ENCODE measurements at places on chromosomes 4 and X.

DNA sequence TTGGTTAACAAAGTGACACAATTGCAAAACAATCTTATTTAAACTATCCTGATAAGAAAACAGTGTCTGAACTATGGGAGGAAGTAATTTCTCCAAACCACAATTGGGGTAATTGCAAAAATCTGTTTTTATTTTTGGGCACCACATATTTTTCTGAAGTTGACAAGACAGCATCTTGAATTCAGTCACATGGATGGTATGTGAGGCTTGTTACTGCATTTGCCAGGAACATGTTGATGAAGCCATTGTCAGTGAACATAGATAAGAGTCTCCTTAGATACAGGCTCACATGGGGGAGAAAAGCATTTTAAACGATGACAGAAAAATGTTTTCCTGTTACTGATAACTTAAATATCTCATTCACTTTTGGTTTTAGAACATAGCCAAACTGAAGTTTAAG lies 5.5 kb upstream of the USP53 start:
- ATAC-seq: no peak

GRCh38 chr4:164319688-164320087 lies 434.2 kb upstream of the SMIM31 start:
- ATAC-seq: no peak

- ATAC-seq: peak; percentile 3
Observed at GRCh38 chrX:44873415-44874276, 658 bp downstream of the KDM6A start.

DNA sequence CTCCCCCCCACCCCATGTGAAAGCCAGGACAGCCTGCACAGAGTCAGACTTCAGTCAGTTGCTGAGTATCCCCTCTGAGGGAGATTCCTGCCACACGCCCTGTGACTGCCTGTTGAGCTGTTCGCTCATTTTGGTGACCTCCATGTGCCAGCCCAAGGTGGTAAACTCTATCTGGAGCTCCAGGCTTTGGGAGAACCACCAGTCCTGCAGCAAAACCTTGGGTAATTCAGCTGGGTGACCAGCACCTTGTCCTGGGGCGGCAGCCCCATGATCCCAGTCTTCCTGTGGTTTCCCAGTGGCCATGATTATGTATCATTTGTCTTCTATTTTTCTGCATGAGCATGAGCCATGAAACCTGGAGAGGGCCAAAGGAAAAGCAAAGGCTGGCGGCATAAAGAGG lies 73.4 kb downstream of the NBDY start:
- ATAC-seq: no peak

DNA sequence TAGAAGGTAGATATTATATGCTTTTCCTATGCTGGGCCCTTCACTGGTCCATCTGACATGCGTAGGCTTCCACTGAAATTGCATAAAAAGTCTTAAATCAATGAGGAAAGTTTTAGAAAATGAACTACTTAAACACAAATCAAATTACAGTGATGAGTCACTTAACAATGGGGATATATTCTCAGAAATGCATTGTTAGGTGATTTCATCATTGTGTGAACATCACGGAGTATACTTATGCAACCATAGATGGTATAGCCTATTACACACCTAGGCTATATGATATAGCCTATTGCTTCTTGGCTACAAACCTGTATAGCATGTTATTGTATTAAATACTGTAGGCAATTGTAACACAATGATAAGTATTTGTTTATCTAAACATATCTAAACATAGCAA lies 10.3 kb downstream of the STAP1 start:
- ATAC-seq: no peak

- peak; percentile 61 for ATAC-seq
Observed at GRCh38 chr4:1113311-1114009, at the start of gene RNF212. Gene RNF212, minus strand, starts transcription at chr4:1113564. Its CDS starts 100 bp downstream, at chr4:1113464.

- no peak for ATAC-seq
Observed at GRCh38 chr4:21535898-21536297, 412.7 kb downstream of the KCNIP4 start.

DNA sequence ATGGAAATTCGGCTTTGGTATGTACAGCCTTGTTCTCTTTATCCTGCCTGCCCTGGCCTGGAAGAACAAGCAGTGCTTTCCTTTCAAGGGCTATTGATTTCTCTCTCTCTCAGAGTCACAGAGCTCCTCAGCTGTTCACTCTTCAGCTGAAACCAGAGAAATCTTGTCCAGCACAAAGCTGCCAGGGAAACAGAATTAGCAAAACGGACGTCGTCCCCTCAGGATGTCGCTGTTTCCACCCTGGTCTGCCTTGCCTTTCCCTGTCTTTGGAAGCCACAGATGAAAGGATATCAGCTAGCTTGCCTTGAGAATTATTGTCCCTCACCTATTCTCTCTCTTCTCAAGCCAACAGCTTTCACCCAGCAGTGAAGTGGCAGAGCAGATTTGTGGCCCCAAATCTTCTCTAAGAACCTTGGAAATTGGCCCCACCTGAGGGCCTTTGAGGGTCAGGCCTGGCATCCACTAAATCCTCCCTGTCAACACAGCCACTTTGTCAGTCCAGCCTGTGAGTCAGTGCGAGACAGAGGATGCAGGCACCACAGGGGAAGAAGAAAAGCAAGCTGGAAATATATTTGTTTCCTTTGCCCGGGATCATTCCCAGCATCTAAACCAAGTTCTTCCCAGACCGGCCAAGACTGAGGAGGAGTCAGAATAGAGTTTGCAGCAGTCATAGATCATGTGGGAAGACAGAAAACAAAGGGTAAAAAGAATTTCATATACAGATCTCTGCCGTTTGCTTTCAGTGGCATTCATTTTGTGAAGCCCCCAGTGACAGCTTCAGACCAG lies 63.8 kb upstream of the MTM1 start:
- no peak for ATAC-seq

- peak; percentile 75 for ATAC-seq
Observed at GRCh38 chr4:40183615-40184411, 13.0 kb upstream of the RHOH start.

GRCh38 chrX:56216332-56216731 lies 15.8 kb upstream of the KLF8 start:
- ATAC-seq: no peak

- ATAC-seq: no peak
Observed at GRCh38 chr4:120293341-120293740, 226.7 kb upstream of the MAD2L1 start.

- ATAC-seq: no peak
Observed at GRCh38 chr4:47705326-47705981, 132.4 kb downstream of the CORIN start.

- ATAC-seq: no peak
Observed at GRCh38 chr4:77777135-77777807, 41.9 kb downstream of the CNOT6L start.

- ATAC-seq: no peak
Observed at GRCh38 chr4:156505341-156505955, 466.2 kb downstream of the PDGFC start.

- ATAC-seq: no peak
Observed at GRCh38 chr4:31021008-31021407, 300.8 kb downstream of the PCDH7 start.

DNA sequence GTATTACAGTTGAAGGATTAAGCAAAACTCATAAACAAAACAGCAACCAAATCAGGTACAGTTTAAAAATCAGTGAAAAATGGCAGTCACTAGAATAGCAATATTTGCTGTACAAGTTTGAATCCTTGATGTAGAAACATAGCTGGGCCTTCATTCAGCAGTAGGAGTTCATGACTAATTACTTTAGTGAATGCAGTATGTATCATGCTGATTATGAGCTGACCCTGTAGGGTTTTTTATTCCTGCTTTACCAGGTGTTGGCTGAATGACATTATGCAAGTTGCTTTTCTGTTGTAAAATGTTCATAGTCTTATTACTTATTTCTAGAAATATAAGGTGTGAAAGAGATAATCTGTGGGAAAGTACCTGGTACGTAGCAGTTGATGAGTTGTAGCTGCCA lies 179.6 kb downstream of the CCSER1 start:
- ATAC-seq: no peak

Measured in stimulated activated memory B cell treated with anti-CD40 and anti-IgM and Interleukin-4, amounts not matched to agents 10 μg/mL and 1 μg/mL and 100 μg/mL, for 72 hours (primary cell).